CD4-positive, alpha-beta memory T cell (primary cell): ENCODE measurements at places on chromosomes 7 and 10. TPM values are rescaled to one million over a fixed set of nuclear protein-coding genes. Genes with fewer than 3 reads are reported as not detected.

DNA sequence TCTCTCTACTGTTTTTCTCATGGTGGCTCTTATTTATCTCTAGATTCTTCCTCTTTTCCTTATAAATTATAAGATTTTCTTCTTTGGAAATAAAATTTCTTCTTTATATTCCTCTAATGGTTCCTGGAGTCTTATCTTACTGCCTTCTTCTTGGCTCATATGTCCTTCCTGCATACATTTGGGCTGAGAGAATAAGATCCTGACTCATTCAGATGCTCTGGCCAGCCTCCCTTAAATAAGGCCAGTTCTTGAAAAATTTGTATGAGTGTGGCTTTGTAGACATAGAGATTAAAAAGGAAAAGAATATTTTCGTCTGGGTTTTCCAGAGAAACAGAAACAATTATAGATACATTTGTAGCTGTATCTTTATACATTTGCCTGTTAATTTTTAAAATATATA, 411.3 kb downstream of the KIF20B start:
- no peaks in the 10 kb centered on the region for H3K36me3 ChIP-seq
- H3K27me3 ChIP-seq, result no peaks in the 10 kb centered on the region
- no peak overlapping the region for H3K4me3 ChIP-seq
- no peak for DNase-seq
- no peak overlapping the region for H3K27ac ChIP-seq

GRCh38 chr10:78991187-78991586, 77.6 kb upstream of the ZMIZ1 start:
- H3K4me3 ChIP-seq, result no peak overlapping the region
- no peak for DNase-seq
- H3K36me3 ChIP-seq, result no peaks in the 10 kb centered on the region
- peaks cover 11% of the 10 kb centered on the region for H3K4me1 ChIP-seq

DNA sequence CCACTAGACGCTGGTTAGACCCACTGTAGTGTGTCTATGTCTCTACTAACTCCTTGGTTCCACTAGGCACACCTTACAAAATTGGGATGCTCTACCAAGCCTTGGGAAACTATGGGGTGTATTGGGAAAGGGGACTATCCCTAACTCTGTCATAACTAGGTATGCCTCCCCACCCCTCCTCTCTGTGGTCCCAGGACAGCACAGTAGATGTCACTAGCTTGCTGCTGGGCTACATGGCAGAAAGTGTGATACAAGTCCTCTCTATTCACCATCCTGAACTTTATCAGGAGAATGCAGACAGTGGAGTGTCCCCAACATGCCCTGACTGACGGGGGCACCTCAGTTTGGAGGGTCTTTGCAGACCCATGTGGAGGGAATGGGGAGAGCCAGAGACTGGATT, 30.3 kb upstream of the TMEM273 start:
- no peak overlapping the region for H3K4me3 ChIP-seq
- DNase-seq, result no peak
- H3K27ac ChIP-seq, result no peak overlapping the region
- H3K4me1 ChIP-seq, result no peaks in the 10 kb centered on the region
- H3K27me3 ChIP-seq, result no peaks in the 10 kb centered on the region
- no peaks in the 10 kb centered on the region for H3K36me3 ChIP-seq

PTF1A gene
- total RNA-seq, result not detected

GRCh38 chr10:22016046-22016705, 12.6 kb upstream of the DNAJC1 start:
- H3K27ac ChIP-seq, result no peak overlapping the region
- no peak for DNase-seq
- H3K36me3 ChIP-seq, result no peaks in the 10 kb centered on the region
- H3K27me3 ChIP-seq, result no peaks in the 10 kb centered on the region
- H3K4me3 ChIP-seq, result no peak overlapping the region
- H3K4me1 ChIP-seq, result no peaks in the 10 kb centered on the region

- H3K4me1 ChIP-seq, result no peaks in the 10 kb centered on the region
- H3K27me3 ChIP-seq, result no peaks in the 10 kb centered on the region
- no peak for DNase-seq
Observed at GRCh38 chr7:126696256-126697038, 556.3 kb downstream of the GRM8 start.
